ENCODE measurements at places on chromosomes 7 and 10.

- no peak for DNase-seq
Observed at GRCh38 chr7:137243741-137244140, 99.8 kb downstream of the PTN start.

DNA sequence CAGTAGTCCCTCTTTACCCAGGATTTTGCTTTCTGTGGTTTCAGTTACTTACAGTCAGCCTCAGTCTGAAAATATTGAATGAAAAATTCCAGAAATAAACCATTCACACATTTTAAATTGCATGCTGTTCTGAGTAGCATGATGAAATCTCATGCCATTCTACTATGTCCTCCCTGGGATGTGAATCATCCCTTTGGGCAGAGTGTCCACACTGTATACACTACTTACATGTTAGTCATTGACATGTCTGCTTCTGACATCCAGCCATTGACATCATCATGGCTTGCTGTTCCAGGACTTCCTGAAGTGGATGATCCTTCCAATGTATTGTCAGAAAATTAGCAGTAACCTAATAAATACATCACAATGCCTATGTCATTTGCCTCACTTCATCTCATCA is 34.6 kb upstream of the MALRD1 start:
- DNase-seq = no peak

DNA sequence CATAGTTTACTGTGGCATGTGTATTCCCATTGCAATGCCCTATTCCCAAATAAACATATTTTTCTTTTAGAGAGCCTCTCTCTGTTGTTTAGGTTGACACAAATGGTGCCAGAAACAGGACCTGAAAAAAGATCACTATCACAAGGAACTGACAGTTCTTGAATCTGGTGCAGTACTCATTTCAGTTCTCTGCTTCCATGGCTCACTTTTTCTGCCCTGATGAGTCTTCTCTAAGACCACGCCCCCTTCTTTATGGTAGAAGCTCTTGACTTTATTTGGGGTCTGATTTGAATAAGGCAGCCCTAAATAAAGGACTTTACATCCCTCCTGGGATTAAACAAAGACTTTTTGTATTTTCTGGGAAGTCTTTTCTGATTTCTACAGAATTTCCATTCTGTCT is 3.5 kb upstream of the CCDC126 start:
- DNase-seq = no peak

DNA sequence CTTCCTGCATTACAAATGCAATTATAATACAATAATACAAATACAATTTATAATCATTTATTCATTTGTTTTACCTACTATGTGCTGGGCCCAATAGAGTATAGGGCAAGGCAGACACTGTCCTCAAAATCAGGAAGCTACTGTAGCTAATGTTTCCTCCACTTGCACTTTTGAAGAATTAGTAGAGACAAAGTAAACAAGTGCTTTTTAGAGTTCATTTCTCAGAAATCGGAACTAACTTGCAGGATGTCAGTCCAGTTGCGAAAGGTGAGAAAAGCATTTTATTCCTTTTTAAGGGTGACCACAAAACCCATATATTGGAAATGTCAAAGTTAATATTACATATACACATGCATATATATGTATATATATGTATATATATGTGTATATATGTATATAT is 14.2 kb downstream of the ADRB1 start:
- no peak for DNase-seq

DNA sequence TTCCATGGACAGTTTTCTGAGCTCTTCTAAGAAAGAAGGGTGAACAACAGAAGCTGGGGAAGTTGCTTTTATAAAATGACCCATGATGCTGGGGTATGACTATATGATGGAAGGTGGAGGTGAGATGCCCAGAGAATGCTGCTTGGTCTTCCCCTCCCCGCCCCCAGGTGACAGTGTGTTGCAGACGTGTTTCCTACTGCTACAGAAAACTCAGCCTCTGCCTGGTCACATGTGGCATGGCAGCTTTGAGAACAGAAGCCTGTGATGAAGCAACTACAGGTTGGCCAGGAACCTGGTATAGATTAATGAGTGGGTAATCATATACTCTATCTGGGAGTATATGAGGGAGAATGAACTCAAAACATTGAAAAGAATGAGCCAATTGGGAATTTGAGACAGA is 67.1 kb downstream of the MTURN start:
- no peak for DNase-seq

DNA sequence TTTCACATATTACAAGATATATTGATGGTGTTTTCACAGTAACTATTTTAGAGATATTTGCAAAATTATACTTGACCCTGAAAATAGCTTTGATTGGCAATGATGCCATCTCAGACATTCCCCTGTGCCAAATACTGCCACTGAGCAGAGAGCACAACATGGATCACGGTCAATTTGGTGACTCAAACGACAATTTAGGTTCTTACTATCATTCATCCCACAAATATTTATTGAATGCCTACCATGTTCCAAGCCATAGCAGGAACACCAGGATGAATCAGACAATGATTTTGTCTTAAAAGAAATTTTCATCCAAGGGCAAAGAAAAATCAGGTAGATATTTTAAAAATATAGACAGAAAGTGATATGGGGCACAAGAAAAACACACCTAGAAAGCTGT is 153.2 kb upstream of the ADO start:
- no peak for DNase-seq

- DNase-seq = no peak
Observed at GRCh38 chr10:61059636-61060035, 115.7 kb upstream of the RHOBTB1 start.

DNA sequence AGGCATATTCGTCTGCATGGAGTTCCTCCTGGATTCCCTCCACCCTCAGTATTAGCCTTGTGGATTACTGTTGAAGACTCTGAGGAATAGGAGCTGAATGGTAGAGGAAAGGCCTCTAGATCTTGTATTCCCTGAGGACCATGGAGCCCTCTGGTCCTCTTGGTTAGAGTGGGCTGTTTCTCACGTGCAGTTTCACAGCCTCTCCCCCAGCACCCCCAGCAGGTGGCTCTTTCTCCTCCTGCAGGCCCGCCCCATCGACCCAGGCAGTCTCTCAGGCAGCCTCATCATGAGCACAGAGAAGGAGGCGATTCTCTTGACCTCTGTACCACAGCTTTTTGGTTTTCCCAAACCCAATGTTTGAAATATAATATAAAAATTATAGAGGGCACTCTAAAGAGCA is 102.0 kb downstream of the WNT2 start:
- no peak for DNase-seq

DNA sequence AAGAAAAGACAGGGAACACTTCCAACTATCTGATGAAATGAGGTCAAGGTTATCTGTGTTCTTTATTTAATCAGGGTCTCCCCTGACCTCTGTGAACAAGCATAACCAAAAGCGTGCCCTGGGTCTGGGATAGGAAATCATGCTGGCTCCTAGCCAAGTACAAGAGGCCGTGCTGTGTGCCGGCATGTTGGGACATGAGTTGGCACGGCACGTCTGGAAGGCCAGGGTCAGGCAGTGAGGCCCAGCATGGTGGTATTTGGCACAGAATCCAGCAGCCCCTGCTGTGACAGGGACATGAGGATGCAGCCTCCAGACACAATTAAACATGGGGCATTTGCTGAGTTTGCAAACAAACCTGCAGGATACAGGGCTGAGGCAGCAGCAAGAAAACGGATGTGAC is 320.4 kb downstream of the PLXNA4 start:
- no peak for DNase-seq

- no peak for DNase-seq
Observed at GRCh38 chr10:80211786-80212185, 6.4 kb upstream of the ANXA11 start.

GRCh38 chr7:33760146-33760545 is 145.2 kb upstream of the BMPER start:
- DNase-seq = no peak

DNA sequence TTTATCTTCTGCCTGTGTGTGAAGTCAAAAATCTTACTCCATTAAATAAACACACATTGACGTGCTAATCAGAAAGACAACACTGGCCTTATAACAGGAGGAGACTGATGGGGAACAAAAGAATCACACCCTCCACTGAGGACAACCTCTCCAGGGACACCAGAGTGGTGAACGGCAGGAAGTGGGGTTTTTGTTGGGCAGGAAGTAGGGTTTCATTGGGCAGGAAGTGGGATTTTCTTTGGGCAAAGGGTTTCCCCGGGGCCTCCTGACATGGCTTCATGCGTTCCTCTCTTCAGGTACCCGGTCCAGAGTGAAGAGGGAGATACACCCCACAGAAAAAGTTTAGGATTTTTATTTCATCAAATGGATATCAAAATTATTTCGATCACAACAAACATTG is 30.6 kb downstream of the ADARB2 start:
- no peak for DNase-seq

- DNase-seq = no peak
Observed at GRCh38 chr10:37275216-37275777, 149.9 kb downstream of the ANKRD30A start.

- no peak for DNase-seq
Observed at GRCh38 chr7:142571581-142571980, 177.7 kb upstream of the PRSS1 start.

DNA sequence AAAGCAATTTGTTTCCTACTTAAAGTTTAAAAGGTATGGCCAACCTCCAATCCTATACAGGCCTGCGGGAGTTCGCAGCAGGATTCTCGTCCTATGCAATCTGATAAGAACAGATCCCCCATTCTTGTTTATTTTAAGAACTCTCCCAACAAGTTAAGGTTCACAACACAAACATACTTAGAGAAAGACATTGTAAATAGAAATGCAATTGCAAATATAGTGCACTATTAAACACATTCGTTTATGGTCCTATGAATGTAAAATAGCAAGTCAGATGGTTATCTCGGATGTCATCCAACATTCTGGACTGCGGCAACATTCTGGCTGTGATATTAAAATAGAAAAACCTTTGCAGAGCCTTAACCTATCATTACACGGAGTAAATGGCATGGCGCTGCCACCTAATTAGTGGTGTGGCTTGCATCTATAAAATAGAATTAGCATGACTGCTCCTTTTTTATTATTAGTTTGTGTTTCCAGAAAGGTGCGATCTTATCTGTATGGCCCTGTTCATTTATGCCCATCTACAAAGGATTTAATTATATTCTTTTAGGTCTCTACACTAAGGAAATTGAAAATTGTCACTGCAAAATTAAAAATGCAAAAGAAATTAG is 37.0 kb downstream of the BEND7 start:
- DNase-seq = no peak

DNA sequence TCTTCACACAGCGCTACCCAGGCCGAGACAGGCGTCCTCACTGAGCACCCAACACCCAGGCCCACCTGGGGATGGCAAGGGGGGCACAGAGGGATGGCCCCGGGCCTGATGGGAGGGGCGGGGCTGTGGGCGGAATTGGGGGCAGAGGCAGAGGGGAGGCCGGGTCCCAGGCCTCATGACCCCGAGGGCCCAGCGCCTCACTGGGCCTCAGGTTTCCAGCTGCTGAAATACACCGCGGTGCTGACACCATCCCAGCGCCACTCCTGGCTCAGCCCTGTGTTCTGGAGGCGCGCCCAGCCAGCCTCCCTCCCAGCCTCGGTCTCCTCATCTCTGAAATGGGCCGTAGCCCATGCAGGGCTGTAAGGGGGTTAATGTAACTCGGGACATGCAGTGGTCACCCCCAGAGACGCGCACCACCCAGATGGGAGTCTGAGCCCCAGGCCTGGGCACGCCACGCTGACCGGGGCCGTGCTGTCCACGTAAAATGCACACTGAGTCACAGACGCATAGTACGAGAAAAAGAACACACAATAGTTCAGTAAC is 82.3 kb downstream of the UNCX start:
- DNase-seq = no peak

DNA sequence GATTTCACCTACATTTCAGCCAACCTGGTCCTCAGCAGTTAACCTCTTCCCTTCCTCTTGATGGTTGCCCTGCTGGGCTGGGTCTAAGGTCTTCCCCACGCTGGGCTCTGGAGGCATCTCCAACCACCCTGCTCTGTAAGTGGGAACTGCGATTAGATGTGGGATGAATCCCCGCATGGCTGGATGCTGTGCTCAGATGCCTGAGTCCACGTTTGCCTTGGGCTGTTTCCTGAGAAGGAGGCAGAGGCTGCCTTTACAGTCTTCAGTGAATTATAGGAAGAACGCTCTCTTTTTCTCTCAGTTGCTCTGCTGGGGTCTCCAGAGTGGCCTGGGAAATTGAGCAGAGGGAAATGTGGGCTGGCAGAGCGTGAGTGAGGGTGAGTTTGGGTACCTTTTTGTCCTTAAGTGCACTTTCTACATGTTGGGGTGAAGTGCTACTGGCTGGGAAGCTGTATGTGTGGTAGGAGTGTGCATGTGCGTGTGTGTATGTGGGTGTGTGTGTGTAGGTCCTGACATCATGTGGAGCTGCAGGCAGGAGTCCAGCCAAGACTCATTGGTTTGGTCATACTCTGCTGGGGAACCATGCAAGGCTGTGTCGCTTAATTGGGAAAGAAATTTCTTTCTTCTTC is 1.5 kb downstream of the GIMAP8 start:
- DNase-seq = no peak

DNA sequence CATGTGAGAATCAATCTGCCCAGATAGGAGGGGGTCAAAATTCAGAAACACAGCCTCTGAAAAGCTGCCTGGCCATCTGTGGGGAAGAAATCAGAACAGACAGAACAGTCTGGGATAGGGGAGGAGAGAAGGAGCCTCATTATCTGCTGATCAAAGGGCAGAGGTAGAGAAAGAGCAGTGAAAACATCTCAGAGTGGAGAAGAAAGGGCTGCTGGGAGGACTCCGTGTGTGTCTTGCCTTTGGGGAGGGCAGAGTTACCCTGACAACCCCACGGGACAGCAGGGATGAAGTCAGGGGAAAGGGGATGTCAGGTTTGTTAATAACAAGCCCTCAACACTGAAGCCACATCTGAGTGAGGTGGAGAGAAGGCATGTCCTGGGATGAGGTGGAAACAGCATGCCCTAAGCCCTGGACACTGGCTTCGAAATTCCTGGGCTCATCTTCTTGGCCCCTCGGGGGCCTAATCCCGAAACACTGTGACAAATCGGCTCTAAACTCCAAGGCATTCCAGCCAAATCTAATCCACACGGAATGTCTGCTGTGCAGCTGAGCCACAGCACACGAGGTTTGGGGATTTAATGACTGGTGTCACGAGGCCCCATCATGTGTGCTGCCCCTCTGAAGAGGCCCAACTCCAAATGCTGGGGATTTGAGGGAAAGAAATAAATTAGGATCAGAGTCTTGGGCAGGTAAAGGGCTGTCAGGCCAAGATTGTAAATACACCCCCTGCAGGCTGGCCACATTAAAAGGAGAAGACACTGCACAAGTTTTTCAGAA is 82.8 kb upstream of the FGFR2 start:
- DNase-seq = no peak

DNA sequence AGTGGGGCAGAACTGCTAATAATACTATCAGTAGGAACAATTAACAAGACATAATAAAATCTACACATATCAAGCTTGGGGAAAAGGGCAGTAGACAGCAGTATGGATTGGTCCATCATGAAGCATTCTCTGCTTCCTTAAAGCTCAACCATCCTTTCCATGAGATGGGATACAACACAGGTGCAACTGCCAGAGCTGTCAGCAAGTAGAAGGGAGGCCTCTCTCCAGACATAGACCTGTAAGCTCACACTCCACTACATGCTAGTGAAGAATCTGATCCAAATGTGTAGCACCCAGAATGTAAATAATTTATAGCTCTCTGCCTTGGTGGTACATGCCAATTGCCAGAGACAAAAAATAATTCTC is 41.5 kb upstream of the ANAPC16 start:
- DNase-seq = no peak

Data from stimulated activated CD4-positive, alpha-beta T cell treated with anti-CD3 and anti-CD28 coated beads, TNF-alpha, amount 100 ng/mL, for 4 hours (primary cell).